Cortex of kidney (tissue), 1 donor: ENCODE measurements at places on chromosomes 12 and 14.

- no peak for DNase-seq
These were observed 214.3 kb downstream of the DPF3 start for GRCh38 chr14:72679536-72680151.

DNA sequence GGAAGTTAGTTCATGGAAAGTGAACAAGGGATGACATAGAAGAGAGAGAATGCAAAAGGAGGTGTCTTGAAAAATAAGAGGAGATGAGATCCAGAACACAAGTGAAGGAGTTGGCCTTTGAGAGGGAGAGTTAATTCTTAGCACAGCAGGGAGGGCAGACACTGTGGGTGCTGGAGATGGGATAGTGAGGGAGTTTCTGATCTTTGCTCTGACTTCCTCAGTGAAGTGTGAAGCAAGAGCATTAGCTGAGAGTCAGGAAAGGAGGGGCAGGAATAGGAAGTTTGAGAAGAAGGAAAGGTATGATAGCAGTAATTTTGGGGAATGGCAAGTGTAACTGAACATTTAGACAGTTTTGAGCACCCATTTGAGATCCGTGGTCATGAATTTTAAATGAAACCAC is 75.8 kb upstream of the COCH start:
- no peak for DNase-seq

GRCh38 chr12:3951380-3952135 is 78.4 kb upstream of the PARP11 start:
- no peak for DNase-seq

DNA sequence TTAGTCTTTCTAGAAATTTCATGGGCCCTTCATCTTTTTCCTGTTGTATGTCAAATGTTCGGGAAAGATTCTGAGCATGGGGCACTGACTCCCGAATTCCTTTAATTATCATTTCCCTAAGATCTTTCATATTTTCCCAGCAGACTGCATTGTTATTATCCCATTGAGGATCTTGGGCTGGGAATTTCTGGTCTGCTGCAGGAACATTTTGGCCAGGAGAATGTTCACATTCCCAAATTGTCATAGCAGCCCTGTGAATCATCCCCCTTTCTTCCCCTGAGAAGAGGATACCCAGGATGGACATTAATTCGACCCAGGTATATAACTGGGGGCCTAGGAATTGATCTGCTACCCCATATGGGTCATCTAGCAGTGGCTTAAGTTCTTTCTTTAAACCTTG is 112.5 kb downstream of the RIN3 start:
- DNase-seq = no peak

DNA sequence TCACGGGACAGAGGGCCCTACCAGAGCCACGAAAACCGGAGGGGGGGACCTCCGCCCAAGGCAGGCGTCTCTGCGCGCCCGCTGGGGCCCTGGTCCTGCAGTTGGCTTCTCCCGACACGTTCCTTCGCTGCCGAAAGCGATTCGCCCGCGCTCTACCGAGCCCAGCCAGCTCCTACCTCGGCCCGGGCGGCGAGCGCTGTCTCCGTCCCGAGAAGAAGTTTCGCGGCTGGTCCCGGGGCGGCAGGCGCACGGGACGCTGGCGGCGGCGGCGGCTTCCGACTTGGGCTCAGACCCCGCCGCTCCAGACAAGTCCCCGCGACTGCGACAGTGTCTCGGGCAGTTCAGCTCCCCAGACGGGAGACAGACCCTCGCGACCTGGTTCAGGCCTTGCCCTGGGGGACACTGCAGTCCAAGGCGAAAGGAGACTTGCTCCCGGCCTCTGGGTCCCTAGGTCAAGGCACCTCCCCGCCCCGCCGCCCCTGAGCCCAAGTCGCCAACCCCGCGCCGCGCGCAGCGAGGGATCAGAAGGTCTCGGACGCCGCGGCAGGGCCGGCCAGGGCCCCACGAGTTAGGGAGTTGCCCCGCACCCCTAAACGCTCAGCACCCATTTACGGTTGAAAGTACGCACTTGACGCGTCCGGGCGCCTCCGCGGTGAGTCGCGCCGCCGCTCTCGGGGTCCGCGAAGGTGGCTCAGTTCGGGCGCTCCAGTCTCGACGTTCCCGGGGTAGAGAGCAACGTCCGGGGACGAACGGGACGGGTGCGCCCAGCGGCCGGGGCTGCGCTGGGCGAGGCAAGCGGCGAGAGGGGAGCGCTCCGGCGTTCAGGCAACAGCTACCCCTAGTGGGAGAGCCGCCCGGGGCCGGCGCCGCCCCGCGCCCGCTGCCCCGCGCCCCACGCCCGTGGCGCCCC is 1.4 kb upstream of the DIO3 start:
- no peak for DNase-seq

DNA sequence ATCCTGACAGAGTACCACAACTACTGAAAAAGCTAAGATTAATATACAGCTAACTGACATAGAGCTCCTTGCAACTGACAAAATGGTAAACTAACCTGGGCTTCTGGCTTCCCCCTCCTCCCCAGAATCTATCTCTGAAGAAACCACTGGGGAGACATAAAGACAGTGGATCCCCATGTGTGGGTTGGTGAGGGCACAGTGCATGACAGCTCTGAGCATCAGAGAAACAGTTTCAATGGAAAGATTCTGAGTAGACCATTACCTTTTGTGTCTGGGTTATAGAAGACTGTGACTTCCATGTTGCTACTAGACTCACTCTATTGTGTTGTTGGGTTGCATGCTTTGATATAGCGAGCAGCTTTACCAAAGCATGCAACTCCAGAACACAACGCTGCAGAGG is 247.4 kb downstream of the EFCAB11 start:
- no peak for DNase-seq

DNA sequence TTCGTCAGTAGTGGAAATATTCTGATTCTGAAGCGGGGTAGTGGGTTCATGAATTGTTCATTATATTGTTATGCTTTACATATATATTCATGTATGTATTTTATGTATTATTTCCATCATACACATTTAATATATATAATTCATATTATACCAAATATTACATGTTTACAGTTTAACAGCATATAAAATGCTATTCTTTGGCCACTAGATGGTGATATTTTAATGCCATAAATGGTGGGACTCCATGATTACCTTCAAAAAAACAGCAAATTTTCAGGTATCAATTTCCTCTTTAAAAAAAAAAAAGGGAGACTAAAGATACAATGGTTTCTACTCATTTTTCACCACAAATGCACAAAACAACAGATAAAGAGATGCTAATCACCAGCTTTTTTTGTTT is 41.0 kb downstream of the BDKRB1 start:
- DNase-seq = no peak

GRCh38 chr12:48788854-48789775 is at the start of gene ADCY6:
TSS of gene ADCY6 (minus strand) at chr12:48789089. CDS start at chr12:48783434, 5,655 bp downstream.
- no peak for DNase-seq

- DNase-seq = no peak
These were observed 67.8 kb upstream of the FICD start for GRCh38 chr12:108447168-108447832.

GRCh38 chr12:8829125-8829518 is 6.7 kb downstream of the A2ML1 start:
- no peak for DNase-seq

- DNase-seq = no peak
These were observed 14.7 kb upstream of the TEAD4 start for GRCh38 chr12:2944401-2945047.
